ENCODE measurements at places on chromosomes 2 and 18.
A peak's percentile ranks its signal among the peaks of the same experiment; 100 is the strongest.

- no peak for DNase-seq
These were observed 25.5 kb downstream of the KLF7 start for GRCh38 chr2:207140265-207140664.

DNA sequence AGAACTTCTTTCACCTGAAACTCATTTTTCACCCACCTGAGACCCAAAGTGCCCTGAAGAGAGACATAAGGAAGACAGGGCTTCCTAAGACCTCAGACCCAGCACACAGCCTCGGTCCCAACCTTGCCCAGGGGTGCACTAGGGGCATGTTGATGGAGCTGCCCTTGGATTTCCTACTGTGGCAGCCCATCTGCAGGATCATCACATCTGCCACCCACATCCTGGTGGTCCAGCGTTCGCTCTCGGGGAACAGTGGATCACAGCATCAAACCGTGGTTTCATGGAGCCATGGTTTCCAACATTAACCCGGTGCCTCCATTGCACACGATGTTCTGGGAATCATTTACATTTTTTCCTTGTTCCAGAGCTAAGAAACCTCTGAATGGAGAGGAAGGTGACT lies 186.4 kb downstream of the TFCP2L1 start:
- no peak for DNase-seq

GRCh38 chr2:207791579-207792243 lies 22.0 kb upstream of the FZD5 start:
- no peak for DNase-seq

DNA sequence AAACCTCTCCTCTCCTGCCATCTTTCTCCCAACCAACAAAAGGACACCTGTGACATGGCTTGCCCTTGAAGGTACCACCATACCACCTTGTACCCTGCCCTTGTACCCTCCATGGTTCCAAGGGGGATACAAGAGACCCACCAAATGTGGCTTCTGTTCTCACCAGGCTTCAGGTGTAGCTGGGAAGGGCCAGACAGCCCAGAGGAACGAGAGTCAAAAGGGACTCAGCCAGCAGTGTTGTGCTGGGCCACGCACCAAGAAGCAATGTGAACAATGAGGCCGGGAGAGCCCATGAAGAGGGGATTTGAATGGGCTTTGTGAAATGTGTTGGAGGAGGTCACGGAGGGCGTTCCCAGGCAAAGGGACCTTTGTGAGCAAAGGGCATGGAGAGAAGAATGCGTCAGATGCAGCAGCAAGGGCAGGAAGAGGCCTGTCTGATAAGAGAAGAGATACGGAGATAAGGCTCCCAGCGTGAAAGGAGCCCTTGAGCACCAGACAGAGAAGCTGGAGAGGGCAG lies 48.6 kb downstream of the PLB1 start:
- DNase-seq, result no peak

DNA sequence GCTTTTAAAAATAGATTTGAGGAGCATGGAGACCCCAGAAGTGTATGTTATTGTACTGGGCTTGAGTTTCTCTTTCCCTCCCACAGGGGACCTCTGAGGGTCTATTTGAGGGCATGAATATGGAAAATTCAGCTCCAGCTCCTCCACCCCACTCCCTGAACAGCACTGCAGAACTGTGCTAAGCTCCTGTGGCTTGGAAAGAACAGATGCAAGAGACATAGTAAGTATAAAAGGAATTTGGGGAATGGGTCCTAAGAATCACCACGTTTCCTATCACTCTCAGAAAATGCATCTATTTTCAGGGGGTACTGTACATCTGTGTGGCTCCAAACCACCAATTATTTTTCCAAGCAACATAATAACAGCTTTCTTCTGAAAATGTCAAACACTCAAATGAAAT lies 416.1 kb downstream of the ZNF521 start:
- no peak for DNase-seq

GRCh38 chr2:228507231-228507824 lies 325.8 kb upstream of the SPHKAP start:
- no peak for DNase-seq

GRCh38 chr2:31693882-31694281 lies 113.1 kb upstream of the SRD5A2 start:
- no peak for DNase-seq

DNA sequence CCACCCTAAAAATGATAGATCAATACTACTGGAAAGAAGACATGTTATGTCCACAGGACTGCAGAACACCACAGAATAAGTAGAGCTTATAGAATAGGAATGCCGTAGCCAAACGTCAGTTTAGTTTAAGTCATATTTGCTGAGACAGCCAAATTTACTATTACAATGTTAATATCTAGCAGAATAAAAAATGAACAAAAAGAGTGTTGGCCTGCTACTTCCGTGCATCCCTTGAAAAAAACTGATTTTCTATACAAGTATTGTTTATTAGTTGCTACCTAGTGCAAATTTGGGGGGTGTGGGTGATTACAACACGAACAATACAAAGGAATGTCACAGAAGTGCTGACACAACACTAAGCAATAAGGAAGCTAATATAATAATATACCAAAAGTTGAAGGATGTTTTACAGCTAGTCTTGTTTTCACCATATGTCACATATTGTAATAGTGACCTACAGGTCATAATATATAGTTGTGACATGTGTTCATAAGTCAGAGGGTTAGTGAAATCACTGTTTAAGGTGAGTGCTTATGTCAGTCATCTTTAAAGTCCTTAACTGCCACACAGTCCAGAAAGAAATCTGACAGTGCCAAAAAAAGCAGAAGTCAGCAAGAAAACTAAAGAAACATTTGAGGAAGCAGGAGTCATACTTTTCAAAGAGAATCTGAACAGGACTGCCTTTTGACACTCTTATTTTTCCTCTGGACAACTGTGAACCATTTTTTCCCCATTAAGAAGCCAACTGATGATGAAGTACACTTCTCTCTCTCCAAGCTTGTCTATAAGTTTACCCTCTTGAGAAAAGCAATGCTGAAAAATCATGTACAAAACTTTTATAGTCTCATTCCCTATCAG lies 376.4 kb downstream of the ZEB2 start:
- DNase-seq, result no peak

DNA sequence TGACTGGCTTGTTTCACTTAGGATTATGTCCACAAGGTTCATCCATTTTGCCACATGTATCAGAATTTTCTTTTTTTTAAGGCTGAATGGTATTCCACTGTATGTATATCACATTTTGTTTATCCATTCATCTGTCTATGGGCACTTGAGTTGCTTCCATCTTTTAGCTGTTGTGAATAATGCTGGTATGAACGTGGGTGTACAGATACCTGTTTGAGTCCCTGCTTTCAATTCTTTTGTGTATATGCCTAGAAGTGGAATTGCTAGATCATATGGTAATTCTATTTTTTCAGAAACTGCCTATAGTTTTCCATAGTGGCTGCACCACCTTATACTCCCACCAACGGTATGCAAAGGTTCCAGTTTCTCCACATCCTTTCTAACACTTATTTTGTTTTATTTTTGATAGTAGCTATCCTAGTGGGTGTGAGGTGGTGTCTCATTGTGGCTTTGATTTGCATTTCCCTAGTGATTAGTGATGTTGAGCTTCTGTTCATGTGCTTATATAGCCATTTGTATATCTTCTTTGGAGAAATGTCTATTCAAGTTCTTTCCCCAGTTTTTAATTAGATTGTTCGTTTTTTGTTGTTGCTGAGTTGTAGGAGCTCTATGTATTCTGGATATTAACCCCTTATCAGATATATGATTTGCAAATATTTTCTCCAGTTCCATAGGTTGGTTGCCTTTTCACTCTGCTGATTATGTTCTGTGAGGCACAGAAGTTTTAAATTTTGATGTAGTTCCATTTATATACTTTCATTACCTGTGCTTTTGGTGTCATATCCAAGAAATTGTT lies 40.7 kb downstream of the TTC39C start:
- no peak for DNase-seq

- DNase-seq, result no peak
These were observed 19.6 kb upstream of the MC5R start for GRCh38 chr18:13804305-13804704.

- DNase-seq, result peak; percentile 66
These were observed 212.3 kb downstream of the BCL2 start for GRCh38 chr18:63107171-63107845.

GRCh38 chr2:204948024-204948763 lies 402.9 kb downstream of the PARD3B start:
- no peak for DNase-seq

DNA sequence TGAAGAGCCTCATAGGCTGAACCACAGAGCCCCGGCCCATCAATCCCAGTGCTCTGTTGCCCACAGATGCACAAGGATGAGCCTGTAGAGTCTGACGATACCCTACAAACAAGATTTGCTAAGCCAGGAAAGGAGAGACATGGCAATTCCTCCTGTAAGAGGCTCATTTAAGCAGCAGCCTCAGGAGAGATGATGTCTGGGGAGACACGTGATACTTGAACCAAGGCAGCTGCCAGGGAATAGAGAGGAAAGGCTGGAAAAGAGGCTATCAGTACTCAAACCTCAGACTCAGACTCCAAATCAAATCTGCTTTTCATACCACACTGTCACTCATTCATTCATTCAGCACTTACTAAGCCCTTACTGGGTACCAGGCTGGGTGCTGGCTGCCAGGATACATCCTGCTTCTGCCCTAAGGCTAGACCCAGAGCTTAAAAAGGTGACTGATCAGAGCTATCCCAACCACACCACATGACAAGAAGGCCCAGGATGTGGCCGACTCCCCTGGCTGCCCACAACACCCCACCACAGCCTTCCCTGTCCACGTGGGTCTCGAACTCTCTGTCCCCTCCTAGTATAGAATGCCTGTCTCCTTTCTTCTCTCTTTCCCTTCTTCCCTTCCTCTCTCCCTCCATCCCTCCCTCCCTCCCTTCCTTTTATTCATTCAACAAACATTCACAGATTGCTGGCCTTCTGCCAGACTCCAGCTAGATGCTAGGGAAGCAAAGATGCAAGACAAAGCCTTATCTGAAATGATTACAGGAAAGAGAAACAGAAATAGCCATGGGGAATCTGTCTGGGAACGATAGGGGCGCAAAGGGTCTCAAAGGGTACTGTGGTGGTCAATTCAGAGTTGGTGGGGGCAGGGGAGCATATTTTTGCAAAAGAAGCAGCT lies 23.4 kb upstream of the KCNK3 start:
- DNase-seq, result no peak

GRCh38 chr2:129864719-129865118 lies 114.7 kb upstream of the RAB6C start:
- no peak for DNase-seq

GRCh38 chr2:2825516-2826208 lies 494.6 kb upstream of the MYT1L start:
- DNase-seq, result no peak

All from NCI-H2081 (cell line).